Spleen (tissue), 13 donors: ENCODE measurements at places on chromosomes 13 and 19. TPM values are rescaled to one million over a fixed set of nuclear protein-coding genes. Genes with fewer than 3 reads are reported as not detected.
A peak's percentile ranks its signal among the peaks of the same experiment; 100 is the strongest.

DNA sequence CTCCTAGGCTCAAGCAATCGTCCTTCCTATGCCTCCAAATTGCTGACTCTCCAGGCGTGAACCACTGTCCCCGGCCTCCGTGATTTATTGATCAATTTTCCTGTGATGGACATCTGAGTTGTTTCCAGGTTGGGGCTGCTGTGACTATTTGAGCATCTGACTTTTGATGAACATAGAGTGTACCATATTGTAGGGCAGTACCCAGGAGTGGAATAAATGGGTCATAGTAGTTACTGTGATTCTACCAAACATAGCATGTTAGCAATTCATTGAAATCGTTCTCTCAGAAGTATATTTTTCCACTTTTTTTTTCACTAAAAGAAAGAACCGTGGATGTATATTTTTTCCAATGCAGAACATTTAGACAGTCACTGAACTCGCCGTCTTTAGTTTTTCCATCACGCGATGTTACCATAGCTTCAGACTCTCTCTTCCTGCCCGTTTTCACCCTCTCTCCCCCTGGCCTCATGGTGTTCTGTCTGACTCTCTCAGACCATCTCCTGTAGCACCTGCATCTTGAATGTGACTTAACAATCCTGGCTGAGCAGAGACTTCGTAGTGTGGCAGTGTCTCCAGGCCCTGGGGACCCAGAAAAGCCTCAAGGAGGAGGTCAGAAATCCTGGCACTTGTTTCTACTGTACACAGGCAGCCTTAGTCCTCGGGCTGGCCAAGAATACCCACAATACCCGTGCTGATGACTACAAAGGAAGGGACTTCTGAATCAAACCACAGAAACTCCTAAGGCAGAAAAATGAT, 3.2 kb upstream of the RASGRP4 start:
- H3K27me3 ChIP-seq, result peaks cover 17% of the 10 kb centered on the region
- DNase-seq, result no peak
- no peak overlapping the region for H3K27ac ChIP-seq
- no peak overlapping the region for H3K4me3 ChIP-seq
- peaks cover 35% of the 10 kb centered on the region for H3K4me1 ChIP-seq

DNA sequence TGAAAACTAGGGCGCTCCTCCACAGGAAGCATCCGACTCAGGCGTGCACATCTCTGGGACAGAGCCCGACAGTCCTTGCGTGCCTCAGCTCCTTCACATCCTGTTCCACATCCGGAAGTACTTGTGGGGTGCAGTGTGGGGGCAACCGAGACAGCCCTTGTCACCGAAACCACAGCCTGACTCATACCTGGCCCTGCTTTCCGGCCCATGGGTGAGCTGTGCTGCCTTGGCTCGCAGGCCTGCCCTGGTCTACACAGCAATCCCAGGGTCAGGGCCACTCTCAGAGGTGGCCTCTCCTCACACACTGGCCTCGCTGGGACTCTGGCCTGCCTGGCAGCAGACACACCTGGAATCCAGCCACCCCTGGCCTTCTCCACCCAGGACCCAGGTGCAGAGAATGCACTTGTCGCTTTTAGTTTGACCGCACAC, 100.4 kb downstream of the STK24 start:
- no peak overlapping the region for H3K4me3 ChIP-seq
- H3K36me3 ChIP-seq, result no peaks in the 10 kb centered on the region
- DNase-seq, result peak; percentile 92
- peak overlapping the region; percentile 82 for H3K27ac ChIP-seq
- peaks cover 78% of the 10 kb centered on the region for H3K4me1 ChIP-seq

GRCh38 chr19:14091813-14092462, 1.4 kb upstream of the SAMD1 start:
- H3K4me1 ChIP-seq, result peaks cover 14% of the 10 kb centered on the region
- peaks cover 32% of the 10 kb centered on the region for H3K36me3 ChIP-seq
- peak overlapping the region; percentile 76 for H3K4me3 ChIP-seq
- H3K27me3 ChIP-seq, result no peaks in the 10 kb centered on the region

Gene MEIOSIN
- polyA plus RNA-seq, result not detected

DNA sequence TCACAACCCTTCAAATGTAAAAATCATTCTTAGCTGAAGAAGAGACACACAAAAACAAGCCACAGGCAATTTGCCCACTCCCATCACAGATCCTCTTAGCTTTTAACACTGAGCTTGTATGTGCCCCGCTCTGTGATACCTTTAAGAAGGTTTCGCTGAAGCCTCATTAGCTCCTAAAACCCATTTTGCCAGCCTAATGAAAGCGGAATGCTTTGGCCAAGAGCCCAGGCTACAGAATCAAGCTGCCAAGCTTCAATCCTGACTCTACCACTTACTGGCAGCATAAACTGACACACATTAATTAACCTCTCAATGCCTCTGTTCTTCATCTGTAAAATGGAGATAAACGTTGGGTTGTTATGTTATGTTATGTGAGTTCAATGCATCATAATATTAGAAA, 10.5 kb downstream of the ZNF112 start:
- DNase-seq, result no peak
- no peaks in the 10 kb centered on the region for H3K4me1 ChIP-seq
- H3K27ac ChIP-seq, result no peak overlapping the region

Gene TNFSF9
- 3.1 TPM for polyA plus RNA-seq

Gene RDH8
- not detected for polyA plus RNA-seq

Gene TEAD2
- 5.8 TPM for polyA plus RNA-seq
